Stimulated activated CD8-positive, alpha-beta memory T cell treated with anti-CD3 and anti-CD28 coated beads, Interleukin-15, amount 100 ng/mL, for 24 hours (primary cell): ENCODE measurements at places on chromosomes 3 and 15.

DNA sequence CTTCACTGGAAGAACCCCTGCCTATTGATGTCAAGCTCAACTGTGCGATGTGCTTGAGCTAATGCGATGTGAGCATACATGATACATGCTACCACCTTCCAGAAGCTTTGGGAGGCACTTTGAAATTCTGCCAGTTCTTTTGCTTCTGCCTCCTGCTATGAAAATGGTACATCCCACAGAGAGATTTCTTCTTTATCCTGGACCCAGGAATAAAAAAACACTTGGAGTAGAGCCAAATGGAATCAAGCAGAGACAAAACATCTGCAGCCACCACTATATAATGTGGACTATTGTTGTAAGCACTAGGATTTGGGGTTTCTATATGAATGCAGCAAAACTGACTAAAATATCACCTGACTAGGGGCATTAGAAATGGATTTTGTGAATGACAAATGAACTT, 119.9 kb upstream of the GAP43 start:
- DNase-seq: no peak

GRCh38 chr15:40274350-40275274, 8.3 kb downstream of the ANKRD63 start:
- peak; percentile 81 for DNase-seq

- no peak for DNase-seq
These were observed 412.9 kb downstream of the TIGIT start for GRCh38 chr3:114706591-114707232.

DNA sequence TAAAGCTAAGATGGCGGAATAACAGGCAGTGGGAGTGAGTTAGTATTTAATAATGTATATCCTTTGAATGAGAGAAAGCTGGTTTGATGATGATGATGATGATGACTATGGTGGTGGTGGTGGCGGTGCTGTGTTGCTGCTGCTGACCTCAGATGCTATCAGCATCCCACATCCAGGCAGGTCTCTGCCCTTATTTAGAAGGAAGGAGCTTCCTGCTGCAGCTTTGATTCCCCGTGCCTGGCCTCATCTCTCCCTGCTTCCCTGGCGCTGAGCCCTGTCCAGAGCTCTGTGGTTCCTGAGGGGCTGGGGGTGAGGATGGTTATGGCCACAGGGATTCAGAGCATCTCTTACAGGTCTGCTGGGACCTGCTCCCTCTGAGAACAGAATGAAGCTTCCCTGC, 73.1 kb downstream of the RAB11A start:
- DNase-seq: no peak

GRCh38 chr3:16227566-16227965, 37.2 kb downstream of the DPH3 start:
- no peak for DNase-seq

DNA sequence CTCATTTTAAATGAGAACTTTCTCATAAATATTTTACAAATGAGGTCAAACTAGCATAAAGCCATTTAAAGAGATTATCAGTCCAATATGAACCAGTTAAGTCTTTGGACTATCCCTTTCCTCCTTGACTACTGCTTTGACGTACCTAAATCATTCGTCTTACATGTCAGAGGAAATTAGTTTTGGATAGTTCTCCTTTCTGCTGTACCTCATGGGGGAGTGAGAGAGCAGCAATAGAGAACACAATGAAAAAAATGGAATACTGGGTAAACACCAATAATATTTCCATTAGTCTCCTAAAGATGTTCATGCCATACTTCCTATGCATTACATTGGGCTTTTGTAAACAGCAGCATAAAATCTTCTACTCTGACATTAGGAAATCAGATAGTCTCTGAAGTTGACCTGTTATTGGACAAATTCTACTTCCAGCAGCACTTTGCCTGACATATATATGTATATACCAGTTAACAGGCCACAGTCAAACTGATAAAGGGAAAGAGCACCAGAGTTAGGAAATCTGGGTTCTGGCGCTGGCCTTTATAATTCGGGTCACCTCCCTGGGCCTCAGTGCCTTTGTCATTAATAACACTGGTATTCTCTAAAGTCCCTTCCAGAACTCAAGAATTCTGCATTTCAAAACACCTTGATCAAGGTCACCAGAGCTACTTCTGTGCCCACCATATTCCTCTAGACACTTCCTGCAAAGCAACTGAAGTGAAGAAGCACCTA, 26.8 kb downstream of the TIMMDC1 start:
- no peak for DNase-seq

DNA sequence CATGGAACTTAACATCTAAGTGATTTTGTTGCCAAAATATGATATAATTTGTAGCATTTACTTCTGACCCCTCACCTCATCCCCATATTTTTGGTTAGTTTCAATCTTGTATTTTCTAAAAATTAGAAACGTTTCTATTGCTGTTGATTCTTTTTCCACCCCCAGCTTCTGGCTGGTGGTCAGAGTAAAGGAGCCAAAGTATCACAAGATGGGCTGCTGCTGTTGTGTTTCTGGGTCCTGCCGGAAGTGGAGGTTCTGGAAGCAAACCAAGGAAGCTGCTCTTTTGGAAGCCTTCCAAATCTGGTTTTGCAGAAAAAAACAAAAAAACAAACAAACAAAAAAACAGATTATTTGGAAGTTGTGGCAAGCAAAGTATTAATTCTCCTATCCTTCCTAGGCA, 221.1 kb upstream of the P2RY1 start:
- DNase-seq: no peak

GRCh38 chr3:191320316-191320715, 8.9 kb upstream of the CCDC50 start:
- DNase-seq: no peak

DNA sequence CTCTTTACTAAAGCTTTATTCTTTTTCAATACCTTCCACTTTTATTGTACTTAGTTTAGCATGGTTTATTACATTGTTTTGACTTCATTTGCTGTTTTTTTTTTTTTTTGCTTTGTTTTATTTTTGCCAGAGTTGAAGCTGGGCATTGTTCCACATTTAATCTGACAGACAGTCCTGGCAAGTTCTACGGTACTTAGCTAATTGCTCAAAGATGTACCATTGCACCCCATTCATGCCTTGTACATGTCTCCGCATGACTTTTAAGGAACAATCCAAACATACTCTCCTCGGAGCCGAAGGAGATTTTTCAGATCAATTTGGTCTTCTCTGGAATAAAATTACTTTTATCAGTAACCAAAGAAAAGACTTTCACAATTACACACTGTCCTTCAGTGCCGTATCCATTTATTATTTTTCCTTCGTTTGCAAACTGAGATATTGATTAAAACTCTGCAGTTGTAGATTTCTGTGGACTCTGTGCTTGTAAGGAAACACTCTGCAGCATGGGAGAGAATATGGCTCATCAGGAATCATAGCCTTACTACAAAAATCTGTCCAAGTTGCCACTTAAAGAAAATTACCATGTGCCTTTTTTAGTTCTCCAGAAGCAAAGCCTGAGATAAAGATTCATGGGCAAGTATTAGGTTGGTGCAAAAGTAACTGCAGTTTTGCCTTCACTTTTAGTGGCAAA, 952.0 kb downstream of the AGBL1 start:
- no peak for DNase-seq

DNA sequence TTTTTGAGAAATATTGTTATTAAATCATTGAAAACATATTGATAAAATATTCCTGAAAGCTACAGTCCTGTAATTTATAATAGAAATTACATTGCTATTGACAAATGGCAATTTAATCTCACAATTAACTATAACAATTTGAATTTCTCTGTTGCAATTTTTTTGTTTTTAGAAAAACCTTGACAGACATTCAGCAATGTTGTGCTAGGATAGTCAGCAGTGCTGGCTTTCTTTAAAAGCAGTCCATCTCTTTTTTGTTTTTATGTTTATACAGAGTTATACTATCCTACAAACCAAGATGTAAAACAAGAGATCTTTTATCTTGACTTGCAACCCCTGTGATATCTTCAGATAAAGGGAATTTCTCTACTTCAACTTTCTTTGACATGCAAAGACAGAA, 93.1 kb downstream of the TUSC7 start:
- DNase-seq: no peak

GRCh38 chr3:42979044-42979972, at the start of gene GASK1A:
TSS of gene GASK1A (plus strand) at chr3:42979311. CDS start at chr3:42979643, 332 bp downstream.
- DNase-seq: no peak

DNA sequence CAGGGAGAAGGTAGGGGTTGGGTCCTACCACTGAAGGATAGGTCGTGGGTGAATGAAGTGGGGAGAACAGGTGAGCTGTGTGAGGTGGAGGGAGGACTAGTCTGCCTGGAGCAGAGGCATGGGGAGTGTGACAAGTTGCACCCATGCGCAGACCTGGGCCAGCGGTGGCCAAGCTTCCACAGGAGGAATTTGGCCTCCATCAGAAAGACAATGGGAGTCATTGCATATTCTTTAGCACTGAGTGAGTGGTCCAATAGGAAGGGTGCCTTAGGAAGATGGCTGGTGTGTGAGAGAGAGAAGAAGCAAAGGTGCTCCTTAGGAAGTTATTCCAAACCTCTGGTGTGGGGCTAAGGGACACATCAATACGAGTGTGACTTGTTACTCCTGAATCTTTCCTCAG, 191.1 kb downstream of the KCNAB1 start:
- DNase-seq: no peak

DNA sequence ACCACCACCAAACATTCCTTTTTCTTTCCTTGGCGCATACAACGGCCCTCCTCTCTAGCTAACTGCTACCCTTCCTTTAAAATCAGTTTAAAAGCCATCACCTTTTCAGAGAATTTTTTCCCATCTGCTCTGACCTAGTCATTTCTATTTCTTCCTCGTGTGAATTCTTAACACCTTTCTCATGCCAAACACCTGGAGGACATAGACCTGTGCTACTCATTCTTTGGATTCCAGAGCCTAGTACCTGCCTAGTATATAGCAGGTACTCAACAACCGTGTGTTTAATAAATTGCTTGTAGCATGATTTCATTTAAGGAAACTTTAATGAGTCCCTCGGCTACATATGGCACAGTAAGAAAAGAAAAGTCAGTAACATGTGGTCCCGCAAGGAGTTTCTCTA, 2.0 kb upstream of the TPM1 start:
- DNase-seq: no peak

- no peak for DNase-seq
These were observed 22.0 kb downstream of the RGMA start for GRCh38 chr15:93066834-93067648.

GRCh38 chr3:139737682-139738361, 60.0 kb upstream of the NMNAT3 start:
- no peak for DNase-seq
